ENCODE measurements at places on chromosomes 12 and 14.

GRCh38 chr12:19045426-19045825 lies 84.1 kb upstream of the PLEKHA5 start:
- DNase-seq, result no peak

DNA sequence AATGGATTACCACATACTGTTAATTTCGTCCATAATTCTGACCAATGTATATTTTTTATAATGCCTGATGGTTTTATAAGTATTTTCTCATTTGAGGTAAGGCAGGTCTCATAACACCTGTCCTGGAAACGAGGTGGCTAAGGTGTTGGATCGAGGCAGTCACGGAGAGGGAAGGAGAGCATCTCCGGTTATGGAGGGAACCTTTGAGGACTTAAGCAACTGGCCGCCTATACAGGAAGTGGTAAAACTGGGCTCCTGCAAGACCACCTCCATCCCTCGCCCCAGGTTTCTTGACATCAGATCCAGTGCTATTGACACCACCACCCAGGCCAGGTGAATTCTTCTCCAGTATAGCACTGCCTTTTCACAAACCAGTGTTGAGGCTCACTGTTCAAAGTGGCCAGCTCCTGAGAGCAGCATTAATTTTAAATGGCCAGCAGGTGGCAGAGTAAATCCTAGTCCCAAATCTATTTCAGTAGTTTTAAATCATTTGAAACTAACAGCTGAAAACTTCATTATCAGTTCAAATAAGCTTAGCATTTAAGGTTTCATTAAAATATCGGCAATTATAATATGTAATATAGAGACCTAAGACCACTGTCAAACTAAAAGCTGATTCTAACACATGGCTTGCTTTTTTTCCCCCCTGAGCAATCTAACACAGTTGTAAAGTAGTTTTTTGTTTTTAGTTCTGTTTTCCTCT lies 100.8 kb downstream of the PPM1A start:
- peak; percentile 12 for DNase-seq

DNA sequence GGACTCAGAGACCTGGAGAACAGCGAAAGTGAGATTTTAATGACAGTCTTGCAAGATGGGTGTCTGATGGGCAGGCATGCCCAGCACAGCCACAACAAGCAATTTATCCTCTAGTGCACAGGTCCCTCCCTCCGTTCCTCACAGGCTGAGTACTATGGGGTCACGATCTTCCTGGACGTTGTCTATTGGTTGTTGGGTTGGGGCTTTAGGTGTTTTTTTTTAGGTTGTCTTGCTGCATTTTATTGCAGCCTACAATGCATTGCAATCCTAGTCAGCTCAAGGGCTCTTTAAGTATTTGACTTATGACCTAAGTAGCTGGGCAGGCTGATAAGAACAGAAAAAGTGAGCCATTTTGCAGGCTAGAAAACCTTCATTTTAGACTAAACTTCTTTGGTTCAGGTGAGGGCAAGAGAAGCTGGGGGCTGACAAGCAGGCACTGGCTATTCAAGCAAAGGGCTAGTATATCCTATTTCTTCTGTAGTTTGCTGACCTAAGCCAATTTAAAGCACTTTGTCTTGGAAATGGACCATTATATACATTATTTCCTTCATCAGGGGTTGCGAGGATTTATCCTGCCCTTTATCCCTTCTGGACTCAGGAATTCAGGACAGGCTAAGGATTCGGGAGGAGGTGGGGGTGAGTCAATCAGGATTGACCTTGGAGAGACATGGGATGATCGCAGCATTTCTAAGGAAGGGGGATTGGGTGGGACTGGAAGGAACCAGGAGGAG lies 6.0 kb downstream of the KRT7 start:
- DNase-seq, result no peak

GRCh38 chr12:21818627-21819026 lies 44.1 kb upstream of the KCNJ8 start:
- DNase-seq, result no peak

- DNase-seq, result no peak
These were observed 13.2 kb downstream of the OTX2 start for GRCh38 chr14:56797003-56797568.

DNA sequence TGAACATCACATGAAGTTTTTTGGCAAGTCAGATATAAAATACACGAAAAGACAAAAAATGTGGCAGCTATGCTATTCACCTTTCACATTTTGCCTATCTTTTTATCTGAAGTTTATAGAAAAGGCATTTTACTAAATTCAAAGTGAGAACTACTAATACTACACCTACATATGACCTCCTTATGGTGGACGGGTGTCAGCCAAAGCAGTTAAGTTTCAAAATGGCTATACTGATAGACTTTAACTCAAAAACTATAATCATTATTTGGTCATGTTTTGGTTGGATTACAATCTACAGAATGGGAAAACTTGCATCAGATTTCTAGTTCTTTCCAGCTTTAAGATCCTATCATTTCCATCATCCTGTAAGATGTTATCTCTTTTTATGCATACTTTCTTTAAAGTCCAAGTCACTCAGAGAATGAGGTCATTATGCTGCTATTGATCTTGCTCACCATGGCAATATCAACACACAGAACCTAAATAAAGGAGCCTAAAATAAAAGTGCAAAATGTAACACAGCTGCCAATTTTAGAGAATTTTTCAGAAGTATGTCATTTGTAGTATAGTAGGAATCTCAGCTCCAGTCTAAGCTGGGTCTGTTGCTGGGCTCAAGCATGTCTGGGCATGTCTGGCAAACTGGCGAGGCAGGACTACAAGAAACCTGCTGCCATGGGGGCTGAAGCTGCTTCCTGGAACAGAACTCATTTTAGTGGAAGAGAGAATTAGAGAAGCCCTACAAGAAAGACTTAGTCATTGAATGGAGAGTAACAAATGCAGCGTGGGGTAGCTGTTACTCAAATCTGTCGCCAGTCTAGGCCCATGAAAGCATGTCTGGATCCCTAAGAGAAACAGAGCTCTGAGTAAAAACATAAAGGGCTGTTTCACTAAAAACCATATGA lies 7.6 kb upstream of the AEBP2 start:
- DNase-seq, result peak; percentile 59

DNA sequence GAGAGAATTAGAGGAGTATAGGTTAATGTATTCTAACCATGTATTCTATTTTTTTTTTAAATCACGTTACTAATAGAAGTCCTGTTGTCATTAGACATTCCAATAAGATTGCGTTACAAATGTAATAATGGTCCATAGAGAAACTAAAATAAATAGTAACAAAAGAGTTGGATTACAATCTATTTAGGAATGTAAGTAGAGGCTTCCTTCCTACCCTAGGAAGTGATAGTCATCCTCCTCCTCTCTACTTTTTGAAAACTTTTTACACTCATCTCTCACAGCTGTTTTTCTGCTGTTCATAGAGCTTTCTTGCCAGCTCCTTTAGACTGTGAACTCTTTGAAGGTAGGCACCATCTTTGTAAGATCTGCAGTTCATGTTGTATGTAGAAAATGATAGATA lies 23.6 kb downstream of the TRHDE start:
- no peak for DNase-seq

DNA sequence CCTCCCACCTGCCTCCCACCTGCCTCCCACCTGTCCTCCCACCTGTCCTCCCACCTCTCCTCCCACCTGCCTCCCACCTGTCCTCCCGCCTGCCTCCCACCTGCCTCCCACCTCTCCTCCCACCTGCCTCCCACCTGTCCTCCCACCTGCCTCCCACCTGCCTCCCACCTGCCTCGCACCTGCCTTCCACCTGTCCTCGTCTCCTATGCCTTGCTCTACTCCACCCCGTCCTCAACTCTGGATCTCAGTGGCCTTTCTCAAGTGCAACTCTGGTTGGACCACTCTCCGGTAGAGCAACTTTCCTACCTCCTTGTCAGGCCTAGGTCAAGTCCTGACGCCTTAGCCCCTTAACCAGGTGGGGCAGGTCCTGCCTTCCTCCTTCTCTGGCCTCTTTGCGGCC lies 29.3 kb upstream of the PEX5 start:
- DNase-seq, result no peak

DNA sequence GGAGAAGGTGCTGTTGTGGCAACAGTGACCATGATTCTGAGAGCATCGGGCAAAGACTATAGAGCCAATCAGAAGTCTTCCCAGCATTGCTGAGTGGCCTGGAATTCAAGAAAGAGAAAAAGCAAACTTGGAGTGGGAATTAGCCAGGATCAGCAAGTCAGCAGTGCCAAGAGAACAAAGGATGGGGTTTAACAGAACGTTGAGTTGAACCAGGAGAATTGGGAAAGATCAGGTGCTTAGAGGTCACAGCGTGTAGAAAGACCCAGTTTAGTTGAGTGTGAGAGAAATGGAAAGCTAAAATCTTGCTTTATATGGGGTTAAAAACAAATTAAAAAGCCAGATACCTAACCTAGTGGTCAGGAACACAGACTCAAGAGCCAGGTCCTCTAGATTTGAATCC lies 90.5 kb upstream of the DNM1L start:
- no peak for DNase-seq

DNA sequence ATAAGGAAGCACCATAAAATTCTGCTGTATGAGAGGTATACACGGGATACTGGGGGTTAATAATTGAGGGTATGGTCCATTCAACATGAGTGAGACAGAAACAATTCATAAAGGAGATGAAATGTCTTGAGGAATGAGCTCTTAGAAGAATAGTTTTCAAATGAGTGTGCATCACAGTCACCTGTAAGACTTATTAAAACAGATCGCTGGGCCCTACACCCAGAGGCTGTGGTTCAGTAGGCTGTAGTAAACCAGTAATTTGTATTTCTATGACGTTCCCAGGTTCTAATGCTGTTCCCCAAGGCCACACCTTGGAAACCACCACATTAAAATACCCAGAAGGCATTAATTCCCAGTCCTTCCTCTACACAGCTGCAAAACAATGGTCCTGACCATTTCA lies 49.6 kb downstream of the CAND1 start:
- DNase-seq, result no peak

GRCh38 chr12:3869865-3870264 lies 3.3 kb downstream of the PARP11 start:
- peak; percentile 23 for DNase-seq

DNA sequence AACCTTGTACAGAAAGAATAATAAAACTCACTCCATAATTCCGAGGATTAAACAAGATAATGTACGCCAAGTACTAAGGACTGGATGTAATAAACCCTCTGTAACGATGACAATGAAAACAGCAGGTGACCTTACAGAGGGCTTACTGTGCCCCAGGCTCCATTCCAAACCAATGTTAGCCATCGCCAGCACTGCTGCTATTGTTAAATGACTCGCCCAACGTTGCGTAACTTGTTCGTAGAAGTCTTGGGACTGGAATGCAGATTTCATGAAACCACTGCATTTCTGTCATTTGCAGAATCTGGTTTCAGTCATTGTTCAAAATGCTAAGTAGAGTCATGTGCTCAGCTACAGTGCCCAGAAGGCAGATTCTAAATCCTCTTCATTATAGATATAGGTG lies 728 bp upstream of the STON2 start:
- DNase-seq, result no peak

GRCh38 chr14:52948836-52949235 lies 2.0 kb downstream of the FERMT2 start:
- DNase-seq, result no peak

- no peak for DNase-seq
These were observed 29.8 kb downstream of the LGMN start for GRCh38 chr14:92718664-92719063.

GRCh38 chr12:93733358-93733757 lies 56.2 kb downstream of the CRADD start:
- DNase-seq, result no peak

- no peak for DNase-seq
These were observed 313.3 kb upstream of the SFSWAP start for GRCh38 chr12:131397493-131398181.

GRCh38 chr12:10701131-10701681 lies 21.9 kb downstream of the YBX3 start:
- DNase-seq, result peak; percentile 50

DNA sequence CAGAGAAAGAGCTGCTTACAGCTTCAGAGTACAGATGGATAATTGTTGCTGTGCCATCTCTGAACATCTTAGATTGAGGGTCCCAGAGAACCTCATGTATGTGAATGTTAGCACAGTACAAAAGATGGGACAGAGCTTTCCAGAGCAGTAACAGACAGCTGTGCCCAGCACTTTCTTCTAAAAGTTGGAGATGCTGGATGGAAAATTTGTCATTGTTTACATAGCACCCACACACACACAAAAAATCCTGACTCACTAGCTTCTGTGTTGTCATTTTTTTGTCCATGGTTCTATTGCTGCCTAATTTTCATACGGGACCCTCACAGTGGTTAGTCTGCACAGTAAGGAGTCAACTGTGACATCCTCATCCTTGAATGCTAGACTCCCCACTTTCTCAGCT lies 374.7 kb downstream of the DIO2 start:
- DNase-seq, result no peak

DNA sequence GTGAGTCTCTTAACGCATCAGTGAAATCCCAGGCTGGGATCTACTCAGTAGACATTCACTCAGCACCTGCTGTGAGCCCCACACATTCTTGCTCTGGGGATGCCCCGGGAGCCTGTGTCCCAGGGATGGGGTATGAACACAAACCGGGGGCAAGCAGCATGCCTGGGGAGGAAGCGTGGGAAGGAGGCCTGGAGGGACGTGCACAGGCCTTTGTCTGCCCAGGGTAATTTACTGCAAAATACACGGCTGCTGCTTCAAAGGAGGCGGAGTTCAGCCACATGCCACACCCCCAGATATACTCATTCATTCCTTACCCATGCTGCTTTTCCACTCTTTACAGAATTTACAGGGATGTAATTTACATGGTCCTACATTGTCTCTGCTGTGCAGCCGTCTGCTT lies 187.8 kb downstream of the ADGRD1 start:
- no peak for DNase-seq

GRCh38 chr14:54708161-54708560 lies 141.2 kb downstream of the SAMD4A start:
- DNase-seq, result no peak

GRCh38 chr12:113658006-113658655 lies 186.5 kb upstream of the LHX5 start:
- DNase-seq, result no peak

- DNase-seq, result no peak
These were observed 26.4 kb downstream of the SFSWAP start for GRCh38 chr12:131737150-131737827.

GRCh38 chr12:47725893-47726292 lies 603 bp upstream of the ENDOU start:
- no peak for DNase-seq

DNA sequence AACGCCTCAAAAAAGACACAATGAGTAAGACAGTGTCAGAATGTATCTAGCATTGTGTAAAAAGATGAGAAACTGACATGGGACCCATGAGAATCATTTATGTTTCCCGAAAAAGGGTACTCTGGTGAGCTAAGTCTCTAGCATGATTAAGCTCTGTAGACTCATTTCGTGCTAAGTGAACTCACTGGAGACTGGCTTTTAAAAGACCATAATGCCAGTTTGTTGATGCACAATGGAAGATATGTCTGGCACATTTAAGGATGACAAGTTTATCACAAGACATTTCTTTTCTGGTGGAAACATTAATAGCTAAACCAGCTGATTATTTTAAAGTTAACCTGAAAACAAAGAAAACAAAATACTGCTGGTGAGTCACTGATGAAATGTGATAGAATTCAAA lies 233.5 kb downstream of the SLC2A13 start:
- DNase-seq, result no peak

DNA sequence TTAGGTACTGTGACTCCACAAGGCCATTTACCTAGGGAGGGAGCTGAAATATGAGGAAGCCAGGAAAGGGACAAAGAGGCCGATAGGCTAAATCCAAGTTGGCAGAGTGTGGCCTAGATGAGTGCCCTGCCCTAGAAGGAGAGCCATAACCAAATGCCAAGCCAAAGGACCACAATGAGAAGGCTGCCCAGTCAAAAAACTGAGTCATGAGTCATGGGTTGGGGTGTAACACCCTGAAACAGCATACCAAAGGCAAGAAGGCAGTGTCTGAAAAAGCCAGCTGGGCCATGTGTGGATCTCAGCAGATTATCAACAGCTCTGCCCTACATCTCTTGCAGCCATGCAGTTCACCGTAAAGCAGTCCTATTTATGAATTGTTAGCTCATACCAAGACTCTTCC lies 171.7 kb downstream of the PHLDA1 start:
- DNase-seq, result no peak
